Mammary epithelial cell (primary cell): ENCODE measurements at places on chromosomes 13 and 19.
A peak's percentile ranks its signal among the peaks of the same experiment; 100 is the strongest.

GRCh38 chr13:73000027-73000674 lies 58.7 kb upstream of the KLF5 start:
- DNase-seq = peak; percentile 56

GRCh38 chr13:94210816-94211215 lies 268.7 kb downstream of the DCT start:
- DNase-seq = no peak

DNA sequence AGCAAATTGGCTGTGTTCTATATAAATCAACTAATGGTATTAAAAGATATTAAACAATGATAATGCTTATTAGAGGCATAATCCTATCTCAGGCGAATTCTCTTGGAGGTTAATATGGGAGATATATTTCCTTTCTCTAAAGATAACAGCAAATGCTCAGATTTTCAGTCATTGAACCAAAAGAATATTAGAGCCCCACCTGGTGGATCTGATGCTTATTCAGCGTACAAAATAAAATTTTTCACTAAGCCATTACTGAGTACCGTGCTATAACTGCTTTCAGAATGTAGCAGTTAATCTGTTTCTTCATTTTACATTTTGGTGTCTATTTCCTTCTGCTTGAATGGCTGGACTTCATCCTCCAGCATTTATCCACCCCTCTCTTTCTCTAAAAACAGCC lies 143.3 kb upstream of the IPO5 start:
- DNase-seq = no peak

DNA sequence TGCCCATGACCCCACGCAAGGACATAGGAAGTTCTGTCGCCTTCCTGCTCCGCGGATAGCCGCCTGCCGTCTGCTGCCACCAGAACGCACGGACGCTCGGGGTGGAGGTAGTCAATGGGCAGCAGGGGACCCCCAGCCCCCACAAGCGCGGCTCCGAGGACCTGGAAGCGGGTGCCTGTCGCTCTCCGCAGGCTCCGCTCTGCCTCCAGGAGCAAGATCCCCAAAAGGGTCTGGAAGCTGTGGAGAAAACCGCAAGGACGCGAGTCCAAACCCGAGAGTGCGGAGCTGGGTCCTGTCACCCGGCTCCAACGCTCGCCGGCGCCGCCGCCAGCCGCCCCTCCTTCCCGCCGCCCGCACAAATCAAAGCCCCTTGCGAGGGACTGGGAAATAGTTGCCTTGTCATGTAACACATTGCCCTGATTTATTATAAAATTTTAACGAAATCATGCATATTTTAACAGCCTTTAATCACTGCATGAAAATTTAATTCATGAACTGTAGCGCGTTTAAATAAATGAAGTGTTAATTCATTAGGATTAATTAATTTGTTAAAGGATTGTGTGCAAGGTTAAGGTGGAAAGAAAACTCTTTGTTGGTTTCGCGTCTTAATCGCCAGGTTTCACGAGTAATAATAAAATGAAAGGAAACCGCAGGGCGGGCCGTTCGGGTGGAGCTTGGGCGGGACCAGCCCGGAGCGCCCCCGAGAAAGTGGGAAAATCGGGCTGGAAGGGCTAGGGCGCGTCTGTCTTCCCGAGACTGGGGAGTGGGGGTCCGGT lies 5.5 kb upstream of the POU4F1 start:
- no peak for DNase-seq

GRCh38 chr13:40059540-40060232 lies 404.2 kb downstream of the COG6 start:
- DNase-seq = peak; percentile 91

DNA sequence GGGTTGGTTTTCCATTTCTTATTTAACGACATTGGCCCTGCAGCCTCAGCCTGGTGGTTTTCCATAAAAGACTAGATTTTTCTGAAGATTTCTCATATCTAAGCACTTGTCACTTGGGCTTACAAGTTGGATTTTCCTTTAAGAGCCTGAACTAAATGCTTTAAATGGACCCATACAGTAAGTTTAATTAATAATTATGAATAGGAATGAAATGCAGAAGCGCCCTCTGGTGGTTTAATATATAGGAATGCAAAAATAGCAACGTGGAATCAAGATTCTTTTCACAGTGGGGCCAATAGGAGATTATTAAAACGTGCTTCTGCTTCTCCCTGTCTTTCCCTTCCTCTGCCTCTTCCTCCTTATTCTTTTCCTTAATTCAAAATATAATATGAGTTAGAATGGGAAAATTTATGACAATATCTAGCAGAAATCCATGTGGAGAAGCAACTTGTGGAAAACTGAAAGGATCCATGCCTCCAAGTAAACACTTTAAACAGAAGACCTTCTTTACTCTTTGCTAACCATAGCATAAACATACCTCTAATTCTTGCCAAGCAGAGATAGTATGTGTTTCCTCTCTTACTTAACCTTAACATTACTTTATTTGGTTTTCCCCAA lies 324.0 kb downstream of the GPC5 start:
- DNase-seq = peak; percentile 2

GRCh38 chr19:49983645-49984229 lies 22.8 kb upstream of the SIGLEC11 start:
- peak; percentile 20 for DNase-seq

GRCh38 chr13:44546164-44546563 lies 30.0 kb downstream of the TSC22D1 start:
- no peak for DNase-seq

DNA sequence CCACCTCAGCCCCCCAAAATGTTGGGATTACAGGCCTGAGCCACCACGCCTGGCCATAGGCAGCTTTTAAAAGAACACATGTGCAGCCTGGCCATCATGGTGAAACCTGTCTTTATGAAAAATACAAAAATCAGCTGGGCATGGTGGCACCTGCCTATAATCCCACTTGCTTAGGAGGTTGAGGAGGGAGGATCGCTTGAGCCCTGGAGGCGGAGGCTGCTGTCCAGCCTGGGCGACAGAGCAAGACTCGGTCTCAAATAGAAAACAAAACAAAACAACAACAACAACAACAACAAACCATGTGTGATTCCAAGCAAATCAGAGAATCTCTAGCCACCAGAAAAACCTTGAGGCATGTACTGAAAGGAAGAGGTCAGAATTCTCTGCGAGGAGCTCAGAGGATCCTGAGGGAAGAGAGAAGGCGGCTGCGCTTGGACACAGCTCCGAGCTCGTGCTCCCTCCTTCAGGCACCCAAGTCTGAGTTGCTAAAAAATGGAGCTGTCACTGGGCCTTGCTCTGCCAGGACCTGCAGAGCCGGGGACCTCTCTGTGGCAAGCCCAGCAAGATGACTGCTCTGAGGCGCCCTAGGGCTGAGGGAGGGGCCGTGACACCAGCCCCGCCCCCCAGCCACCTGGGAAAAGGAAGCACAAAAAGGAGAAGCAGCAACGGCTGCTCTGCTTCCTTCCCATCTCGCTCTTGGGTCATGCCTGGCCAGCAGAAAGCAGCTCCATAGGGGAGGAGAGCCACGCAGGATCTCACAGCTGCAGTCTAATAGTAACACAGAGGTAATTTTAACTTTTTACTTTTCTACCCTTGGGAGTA lies at the start of gene ARL11:
TSS of gene ARL11 (plus strand) at position 677 of the 822 bp plus-strand sequence. CDS start 1,941 bp downstream, outside the sequence.
- no peak for DNase-seq

GRCh38 chr19:44430956-44431355 lies 17.3 kb downstream of the ZNF229 start:
- DNase-seq = peak; percentile 12

- no peak for DNase-seq
These were observed 24.4 kb upstream of the CACNA1A start for GRCh38 chr19:13530720-13531119.

GRCh38 chr19:49924004-49924880 lies 4.8 kb upstream of the ATF5 start:
- no peak for DNase-seq

DNA sequence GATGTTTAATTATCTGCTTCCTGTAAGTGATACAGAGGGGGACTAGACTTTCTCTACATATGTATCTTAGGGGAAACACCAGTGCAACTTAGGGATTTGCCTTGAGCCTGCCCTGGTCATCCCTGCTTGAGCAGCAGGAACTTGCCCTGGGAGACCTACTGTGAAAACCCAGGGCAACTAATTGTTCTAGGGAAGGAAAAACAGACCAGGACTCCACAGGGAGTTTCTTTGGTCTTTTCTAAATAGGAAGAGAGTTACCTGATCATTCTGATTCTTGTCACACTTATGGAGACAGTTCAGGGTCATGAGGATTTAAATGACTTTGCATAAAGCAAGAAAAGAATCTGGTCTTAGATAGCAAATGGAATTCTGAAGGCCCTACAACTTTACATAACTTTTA lies 89.1 kb downstream of the WASF3 start:
- DNase-seq = no peak

GRCh38 chr13:101452519-101453485 lies at the start of gene ITGBL1:
TSS of gene ITGBL1 (plus strand) at chr13:101452675. CDS start at chr13:101452834, 159 bp downstream.
- peak; percentile 55 for DNase-seq

DNA sequence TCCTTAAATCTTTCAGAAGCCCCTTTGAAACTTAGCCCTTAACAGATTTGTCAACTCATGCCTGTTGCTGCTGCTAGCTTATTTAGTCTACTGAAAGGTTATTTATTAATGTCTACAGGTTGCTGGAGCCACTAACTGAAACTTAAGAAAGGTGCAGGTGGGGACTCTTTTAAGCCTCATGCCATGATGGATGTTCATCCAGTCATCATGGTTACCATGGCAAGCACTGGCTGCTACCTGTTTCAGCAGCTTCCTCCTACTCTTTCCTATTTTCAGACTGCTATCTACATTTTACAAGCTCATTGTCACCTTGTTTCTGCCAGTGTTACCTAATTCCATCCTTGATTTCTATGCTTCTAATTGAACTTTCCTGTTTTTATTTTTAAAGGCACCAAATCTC lies 27.1 kb downstream of the DGKH start:
- DNase-seq = no peak

DNA sequence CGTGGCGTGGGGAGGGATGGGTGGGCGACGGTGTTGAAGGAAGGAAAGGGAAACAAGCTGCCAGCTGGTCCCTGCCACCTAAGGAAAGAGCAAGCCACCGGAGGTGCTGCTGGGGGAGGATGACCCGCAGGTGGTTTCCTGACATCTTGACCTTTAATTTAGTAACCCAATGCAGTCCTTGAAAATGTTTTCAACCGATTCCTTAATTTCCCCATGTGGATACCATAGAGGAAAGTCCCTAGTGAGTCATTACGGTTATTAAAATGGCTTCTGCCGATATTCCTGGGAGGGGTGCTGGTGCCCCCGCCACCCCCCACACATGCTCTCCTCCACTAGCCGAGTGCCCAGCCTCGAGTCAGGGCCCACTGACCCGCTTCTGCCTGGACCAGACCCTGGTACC lies 6.3 kb upstream of the ANKRD10 start:
- DNase-seq = no peak

DNA sequence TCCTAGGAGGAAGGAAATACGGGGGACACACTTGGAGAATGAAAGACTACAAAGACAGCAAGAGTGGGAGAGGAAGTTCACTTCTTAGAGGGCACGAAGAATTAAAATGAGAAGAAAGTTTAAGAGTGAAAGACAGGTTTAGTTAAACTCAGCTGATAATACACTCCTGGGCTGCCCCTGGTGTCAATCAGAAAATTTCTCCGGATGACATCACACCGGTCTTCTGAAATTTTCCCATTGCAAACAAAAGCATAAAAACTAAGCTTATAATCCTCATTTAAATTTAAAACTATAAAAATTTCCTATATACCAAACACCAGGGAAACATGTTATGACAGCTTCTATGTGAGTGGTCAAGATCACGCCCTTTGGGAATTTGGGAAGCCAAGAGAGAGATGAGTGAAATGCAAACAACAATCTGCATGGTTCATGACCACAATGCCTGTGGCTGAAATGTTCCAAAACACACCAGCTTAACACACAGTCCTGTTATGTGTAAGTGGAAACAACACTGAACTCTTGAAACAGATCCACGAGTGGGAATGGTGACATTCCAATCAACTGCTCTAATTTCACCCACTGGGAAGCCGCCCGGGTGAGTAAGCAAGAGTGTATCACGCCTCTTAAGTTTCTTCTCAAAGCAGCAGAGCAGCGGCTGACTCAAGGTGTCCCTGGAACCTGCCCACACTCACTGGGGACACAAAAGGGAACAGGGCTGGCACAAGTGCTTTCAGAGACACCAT lies 49.0 kb downstream of the BRD4 start:
- DNase-seq = peak; percentile 46

DNA sequence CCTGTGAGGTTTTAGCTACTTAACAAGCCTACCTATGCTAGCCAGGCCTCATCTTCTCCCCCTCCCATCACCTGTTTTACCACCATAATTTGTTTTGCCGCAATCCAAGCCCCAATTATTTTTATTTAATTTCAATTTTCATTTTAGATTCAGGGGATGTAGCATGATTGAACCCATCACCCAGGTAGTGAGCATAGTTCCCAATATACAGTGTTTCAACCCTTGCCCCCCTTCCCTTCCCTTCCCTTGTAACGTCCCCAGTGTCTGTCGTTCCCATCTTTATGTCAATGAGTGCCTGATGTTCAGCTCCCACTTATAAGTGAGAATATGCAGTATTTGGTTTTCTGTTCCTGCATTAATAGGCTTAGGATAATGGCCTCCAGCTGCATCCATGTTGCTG lies 885.0 kb downstream of the UQCRFS1 start:
- DNase-seq = no peak

DNA sequence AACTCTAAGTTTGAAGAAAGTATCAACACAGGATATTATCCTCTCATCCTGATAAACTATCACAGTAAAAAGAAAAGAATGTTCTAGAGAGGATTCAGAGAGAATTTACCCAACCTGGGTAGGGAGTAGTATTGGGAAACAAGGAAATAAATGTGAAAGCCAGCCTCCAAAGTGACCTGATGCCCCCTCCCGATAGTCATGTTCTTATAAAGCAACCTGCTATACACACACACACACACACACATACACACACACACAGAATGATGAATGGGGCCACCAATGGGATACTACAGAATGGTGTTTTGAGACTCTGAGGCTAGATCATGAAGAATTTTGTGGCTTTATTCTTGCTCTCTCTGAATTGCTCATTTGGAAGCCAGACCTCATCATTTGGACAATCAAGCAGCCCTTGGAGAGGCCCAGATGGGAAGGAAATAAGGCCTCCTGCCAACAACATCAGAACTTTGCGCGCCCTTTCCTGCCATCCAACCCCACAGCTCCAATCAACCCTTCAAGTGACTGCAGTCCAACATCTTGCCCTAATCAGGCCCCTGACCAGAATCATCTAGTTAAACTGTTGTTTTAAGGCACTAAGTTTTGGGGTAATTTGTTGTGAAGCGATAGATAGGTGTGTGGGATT lies 807.9 kb upstream of the ARGLU1 start:
- DNase-seq = no peak

DNA sequence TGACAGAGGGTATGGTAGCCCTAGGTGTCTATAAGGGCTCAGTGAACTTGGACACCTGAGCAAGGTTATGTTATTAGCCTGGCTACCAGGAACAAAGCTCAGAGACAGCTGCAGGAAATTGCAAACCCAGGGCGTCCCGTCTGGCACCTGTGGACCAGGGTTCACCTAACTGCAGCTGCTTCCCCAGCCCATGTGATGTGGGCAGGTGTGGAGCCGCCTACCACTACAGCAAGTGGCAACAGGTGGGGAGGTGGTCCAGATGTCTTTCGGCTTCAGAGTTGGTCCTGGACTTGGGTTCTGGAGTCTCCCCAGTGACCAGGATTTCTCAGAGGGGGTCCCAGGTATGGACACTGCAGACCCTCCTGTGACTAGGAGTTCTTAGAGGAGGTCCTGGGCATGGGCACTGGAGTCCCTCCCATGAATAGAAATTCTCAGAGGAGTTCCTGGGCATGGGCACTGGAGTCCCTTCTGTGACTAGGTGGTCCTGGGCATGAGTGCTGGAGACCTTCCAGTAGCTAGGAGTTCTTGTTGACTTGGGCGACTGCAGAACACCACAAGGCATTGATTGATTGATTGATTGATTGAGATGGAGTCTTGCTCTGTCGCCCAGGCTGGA lies 25.2 kb downstream of the ACTL9 start:
- no peak for DNase-seq
